ELF-1 (cell line): ENCODE measurements at places on chromosomes 2 and 18.

DNA sequence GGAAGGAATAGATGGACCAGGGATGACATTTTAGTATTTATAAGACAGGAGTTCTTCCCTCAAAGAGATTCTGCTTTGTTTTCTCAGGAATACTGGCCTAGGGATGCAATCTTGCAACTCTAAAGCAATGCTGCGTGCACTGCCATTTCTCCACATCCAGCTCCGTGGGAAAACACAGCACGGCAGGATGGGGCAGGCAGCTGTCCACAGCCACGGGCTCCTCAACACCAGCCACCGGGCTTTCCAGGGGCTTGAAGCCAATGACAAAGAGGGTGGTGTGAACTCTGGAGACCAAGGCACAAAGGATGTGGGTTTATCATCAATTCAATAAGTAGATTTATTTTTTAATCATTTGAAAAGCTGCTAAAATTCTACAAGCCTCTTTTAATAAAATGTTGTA is 49.3 kb downstream of the CABYR start:
- DNase-seq = no peak

- DNase-seq = no peak
Observed at GRCh38 chr18:57776767-57777166, 26.3 kb downstream of the ATP8B1 start.

DNA sequence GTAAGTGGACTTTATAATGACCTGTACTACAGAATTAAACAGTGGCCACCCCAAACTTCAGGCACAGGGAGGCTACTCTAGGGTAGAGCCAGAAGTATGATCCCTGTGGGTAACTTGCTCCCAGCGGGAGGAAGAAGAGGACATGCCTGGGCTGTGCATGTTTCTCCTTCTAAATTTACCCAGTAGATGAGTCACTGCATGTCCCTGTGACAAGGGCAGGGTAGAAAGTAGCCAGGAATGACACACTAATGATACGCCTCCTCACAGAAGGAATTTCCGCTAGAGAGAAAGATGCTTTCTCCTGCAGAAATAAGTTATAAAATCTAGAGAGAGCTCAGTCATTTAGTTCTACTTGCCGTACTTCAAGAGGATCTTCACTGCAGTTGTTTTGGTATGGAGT is 7.5 kb downstream of the ACYP2 start:
- no peak for DNase-seq

DNA sequence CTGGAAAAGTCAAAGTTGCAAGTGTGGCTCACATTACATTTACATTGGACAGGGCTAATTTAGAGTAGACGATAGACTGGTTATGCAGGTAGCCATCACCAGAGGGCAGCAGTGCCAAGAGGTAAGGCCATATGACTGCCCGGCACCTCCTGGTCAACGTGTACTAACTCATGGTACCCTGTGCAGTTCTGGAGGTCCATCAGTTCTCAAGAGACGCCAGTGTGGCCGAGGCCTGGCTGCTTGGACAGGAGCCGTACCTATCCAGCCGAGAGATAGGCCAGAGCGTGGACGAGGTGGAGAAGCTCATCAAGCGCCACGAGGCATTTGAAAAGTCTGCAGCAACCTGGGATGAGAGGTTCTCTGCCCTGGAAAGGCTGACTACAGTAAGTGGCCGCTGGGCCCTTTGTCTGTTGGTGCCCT is 65.8 kb upstream of the EML6 start:
- peak; percentile 47 for DNase-seq

GRCh38 chr2:60119778-60120177 is 433.7 kb downstream of the BCL11A start:
- no peak for DNase-seq

DNA sequence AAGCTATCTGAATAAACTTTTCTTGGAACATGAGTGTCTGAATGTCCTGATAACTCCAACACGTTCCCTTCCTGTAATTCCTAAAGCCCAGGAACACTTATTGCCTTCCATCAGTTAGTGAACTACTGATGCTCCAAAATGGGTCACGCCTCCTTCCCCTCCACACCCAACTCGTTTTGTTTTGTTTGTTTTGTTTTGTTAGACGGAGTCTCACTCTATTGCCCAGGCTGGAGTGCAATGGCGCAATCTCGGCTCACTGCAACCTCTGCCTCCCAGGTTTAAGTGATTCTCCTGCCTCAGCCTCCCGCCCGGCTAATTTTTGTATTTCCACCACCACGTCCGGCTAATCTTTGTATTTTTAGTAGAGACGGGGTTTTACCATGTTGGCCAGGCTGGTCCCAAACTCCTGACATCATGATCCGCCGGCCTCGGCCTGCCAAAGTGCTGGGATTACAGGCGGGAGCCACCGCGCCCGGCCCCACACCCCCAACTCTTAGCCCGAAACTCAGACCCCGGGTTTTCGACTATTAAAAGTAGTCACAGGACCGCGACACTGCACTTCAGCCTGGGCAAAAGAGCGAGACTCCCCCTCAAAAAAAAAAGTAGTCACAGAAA is 774 bp downstream of the IER3IP1 start:
- DNase-seq = no peak

DNA sequence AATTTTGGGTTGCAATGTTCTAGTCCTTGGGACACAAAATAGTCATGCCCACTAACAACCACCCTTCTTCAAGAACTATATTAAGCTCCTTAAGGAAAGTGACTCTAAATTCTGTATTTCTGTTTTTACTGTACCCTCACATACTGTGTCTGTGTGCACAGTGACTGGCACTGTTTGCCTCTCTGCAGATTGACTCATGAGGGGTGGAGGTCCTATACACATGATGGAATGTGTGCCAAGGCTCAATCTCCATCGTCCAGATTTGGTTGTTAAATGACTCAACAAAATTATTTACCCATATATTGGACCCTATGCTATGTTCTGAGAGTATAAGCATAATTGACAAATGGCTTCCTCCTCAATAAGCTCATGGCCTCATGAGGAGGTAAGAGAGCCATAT is 126.6 kb upstream of the CWC22 start:
- no peak for DNase-seq

DNA sequence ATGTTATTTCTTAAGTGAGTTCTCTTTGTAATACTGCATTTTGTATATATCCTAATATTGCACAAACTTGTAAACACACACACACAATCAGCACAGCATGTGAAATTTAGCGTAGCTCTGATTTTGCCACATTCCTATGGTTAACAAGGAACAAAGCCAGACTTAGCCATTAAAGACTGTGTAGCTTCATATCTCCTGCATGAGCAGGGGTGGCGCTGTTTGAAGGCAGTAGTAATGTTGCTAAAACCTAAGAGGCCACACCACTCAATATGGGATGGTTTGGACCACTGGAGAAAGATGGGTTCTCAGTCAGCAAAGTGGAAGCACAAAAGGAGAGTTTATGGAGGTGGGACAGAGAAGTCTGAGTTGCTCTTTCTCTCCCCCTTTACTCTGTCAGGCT is 61.1 kb upstream of the RND3 start:
- peak; percentile 9 for DNase-seq

GRCh38 chr2:188813315-188813714 is 160.9 kb upstream of the COL3A1 start:
- DNase-seq = no peak

GRCh38 chr2:69089998-69090397 is 77.0 kb downstream of the ANTXR1 start:
- no peak for DNase-seq

- no peak for DNase-seq
Observed at GRCh38 chr18:50096766-50097435, 98.0 kb downstream of the MYO5B start.

- no peak for DNase-seq
Observed at GRCh38 chr2:150586858-150587257, 99.4 kb upstream of the RND3 start.

- DNase-seq = peak; percentile 59
Observed at GRCh38 chr2:222866358-222866960, 5.6 kb downstream of the ACSL3 start.

GRCh38 chr2:83923531-83923930 is 535.5 kb downstream of the SUCLG1 start:
- no peak for DNase-seq

DNA sequence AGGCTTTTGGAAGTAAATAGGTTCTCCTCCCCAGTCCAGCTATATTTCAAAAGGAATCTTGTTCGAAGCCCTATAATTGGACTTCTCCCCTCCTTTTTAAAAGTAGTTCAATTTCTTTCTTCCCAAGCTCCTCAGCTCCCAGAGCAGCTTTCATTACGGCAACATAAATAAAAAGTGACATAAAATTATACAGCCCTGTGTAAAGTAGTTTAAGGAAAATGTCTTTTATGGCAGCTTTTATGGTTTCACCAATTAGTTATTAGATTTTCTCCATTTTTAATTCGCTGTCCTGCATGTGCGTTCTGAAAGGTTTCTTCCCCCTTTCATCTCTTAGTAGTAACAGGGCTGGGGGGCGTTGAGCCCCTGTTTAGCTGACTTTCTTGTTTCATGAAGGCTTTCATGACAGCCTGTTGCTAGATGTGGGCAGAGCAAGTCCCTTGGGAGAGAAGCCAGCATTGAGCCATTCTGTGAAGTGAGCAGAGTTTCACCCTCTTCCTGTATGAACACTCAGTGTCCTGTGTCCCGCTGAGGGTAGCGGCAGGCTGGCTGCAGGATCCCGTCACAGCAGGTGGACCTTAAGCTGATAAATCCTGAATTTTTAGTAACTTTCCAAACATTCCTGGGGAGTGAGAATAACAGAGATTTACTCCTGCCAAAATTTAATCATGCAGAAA is 229.7 kb upstream of the SPRED2 start:
- no peak for DNase-seq

DNA sequence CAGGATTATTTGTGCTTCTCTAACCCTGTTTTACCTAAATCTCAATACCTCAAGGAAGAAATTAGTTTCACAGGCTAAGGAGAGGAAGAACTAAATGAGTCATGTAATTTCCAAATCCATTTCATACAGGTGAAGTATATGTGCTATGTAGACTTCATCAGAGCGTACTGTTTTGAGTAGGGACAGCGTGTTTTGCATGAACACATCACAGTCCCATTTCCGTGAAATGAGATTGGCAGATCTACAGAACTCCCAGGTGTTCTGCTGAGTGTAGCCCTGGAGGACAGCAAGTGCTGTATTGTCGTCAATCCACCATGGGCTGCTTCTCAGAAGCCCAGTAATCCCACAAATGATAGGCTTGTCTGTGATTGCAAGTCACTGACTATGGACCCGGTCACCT is 97.7 kb downstream of the XRCC5 start:
- DNase-seq = no peak

- no peak for DNase-seq
Observed at GRCh38 chr18:63562284-63562683, 20.1 kb downstream of the SERPINB12 start.

DNA sequence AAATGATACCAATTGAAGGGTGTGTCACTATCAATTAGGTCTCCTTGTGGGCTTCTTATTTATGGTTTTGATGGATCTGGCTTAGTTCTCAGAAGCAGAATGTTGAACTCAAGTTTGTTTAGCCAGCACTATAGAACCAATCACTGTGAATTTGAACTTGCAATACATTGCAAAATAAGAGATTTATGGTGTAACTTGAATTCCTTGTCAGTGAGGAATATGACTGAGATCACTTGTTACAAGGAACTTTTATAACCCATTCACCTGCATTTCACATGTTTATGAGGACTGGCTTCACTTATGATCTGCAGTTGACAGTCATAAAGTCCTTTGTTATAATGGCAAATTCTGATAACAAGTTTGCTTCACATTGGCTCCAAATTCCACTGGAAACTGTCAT is 9.8 kb downstream of the GATA6 start:
- DNase-seq = no peak

DNA sequence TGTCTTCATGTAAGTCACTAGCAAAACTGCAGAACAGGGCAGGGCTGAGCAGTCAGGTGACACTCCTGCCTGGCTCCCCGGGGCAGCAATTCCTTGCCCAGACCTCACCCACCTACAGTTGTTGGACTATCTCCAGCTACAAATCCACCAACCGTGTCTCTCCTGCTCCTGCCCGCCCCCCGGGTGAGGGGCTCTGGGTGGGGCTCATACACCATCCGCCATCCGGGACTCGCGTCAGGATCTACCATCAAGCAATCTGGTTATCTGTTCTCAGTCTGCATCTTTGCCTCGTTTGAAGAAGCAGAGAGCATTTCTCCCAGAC is 13.5 kb upstream of the GLI2 start:
- no peak for DNase-seq

DNA sequence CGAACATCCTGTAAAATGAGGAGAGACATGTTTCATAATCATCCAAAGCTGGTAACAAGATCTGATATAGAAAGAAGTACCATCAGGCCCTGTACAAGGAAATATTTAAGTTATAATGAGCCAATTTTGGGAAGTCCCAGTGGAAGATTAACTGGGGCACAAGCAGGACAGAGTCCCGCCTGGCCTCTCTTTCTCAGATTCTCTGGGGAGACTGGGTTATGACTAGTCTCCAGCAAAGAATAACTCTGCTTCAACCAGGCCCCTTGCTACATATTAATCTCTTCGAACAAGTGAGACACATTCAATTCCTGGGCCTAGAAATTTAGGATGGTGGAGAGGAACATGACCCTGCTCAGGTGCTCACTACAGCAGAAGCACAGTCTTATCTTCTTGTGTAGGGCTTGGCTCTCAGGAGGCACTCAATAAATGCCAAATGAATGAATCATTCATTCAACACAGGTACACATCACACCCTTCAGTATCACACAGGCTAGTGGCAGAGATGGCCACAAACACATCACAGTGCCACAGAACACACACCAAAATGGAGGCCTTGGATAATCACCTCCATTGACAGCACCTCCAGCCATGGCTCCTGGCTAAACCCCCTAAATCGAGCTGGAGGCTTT is 46.4 kb upstream of the RNF152 start:
- no peak for DNase-seq
